ENCODE measurements at places on chromosomes 6 and 20. TPM values are rescaled to one million over a fixed set of nuclear protein-coding genes. Genes with fewer than 3 reads are reported as not detected.

Gene BLCAP
- 87.1 TPM for total RNA-seq

Gene MAFB
- 7.3 TPM for total RNA-seq

GRCh38 chr6:21188505-21189223 is 404.9 kb upstream of the SOX4 start:
- no peaks in the 10 kb centered on the region for H3K36me3 ChIP-seq
- H3K4me3 ChIP-seq = no peak overlapping the region
- H3K27me3 ChIP-seq = no peaks in the 10 kb centered on the region
- no peak overlapping the region for H3K27ac ChIP-seq
- peaks cover 11% of the 10 kb centered on the region for H3K4me1 ChIP-seq
- DNase-seq = no peak

Gene SSTR4
- total RNA-seq = 0.33 TPM

DNA sequence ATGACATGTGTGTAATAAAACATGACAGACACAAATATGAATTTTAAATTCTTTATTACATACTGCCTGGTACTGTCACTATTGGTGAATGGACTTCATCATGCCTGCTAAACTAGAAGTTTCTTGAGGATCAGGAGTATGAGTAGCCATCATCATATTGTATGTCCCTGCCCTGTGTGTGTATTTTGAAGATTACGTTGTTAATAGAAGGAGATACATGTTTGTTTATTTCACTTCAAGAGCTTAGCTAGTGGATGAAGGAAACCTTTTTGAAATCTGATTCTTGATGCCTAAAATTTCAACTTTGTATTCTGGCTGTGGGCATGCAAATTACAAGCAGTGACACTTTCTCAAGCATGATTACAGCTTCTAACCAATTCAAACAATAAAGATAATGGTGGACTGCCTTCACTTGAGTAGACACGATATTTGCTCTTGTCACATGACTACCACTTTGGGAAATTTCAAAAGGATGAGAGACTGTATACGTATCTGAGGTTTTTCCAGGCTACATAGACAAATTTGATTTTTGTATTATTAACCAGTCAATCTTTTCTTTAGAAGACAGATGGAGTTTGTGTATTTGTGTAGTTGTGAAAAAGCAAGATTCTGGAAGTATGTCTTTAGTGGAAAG is 3.5 kb downstream of the TBPL1 start:
- peaks cover 6% of the 10 kb centered on the region for H3K4me1 ChIP-seq
- H3K27ac ChIP-seq = no peak overlapping the region
- no peaks in the 10 kb centered on the region for H3K36me3 ChIP-seq
- no peak for DNase-seq

Gene WFDC10B
- not detected for total RNA-seq

GRCh38 chr6:89120371-89120770 is 2.5 kb upstream of the SRSF12 start:
- peaks cover 15% of the 10 kb centered on the region for H3K4me1 ChIP-seq
- DNase-seq = no peak
- no peaks in the 10 kb centered on the region for H3K36me3 ChIP-seq
- H3K27ac ChIP-seq = no peak overlapping the region
- H3K4me3 ChIP-seq = no peak overlapping the region
- H3K27me3 ChIP-seq = no peaks in the 10 kb centered on the region

DNA sequence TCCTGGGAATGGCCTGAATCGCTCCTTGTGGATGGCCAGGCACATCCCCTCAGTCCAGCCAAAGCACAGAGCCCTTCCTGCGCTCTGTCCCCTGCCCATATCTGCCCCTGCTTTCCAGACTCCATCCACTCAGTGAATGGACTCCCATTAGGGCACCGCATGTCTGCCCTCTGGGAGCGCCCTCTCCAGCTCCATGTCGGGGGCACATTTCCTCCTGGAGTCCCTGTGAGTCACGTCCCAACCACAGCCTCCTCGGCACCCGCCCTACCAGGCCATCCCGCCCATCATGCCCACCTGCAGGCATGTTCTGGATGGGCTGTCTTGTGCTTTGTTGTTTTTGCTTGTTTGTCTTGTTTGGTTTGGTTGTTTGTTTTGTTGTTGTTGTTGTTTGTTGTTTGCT is 96.8 kb downstream of the PSMB1 start:
- no peaks in the 10 kb centered on the region for H3K27me3 ChIP-seq
- H3K36me3 ChIP-seq = no peaks in the 10 kb centered on the region

Gene NT5DC1
- total RNA-seq = 18.6 TPM

Gene CRISP3
- 0.22 TPM for total RNA-seq

Gene TTLL9
- 12.1 TPM for total RNA-seq

DNA sequence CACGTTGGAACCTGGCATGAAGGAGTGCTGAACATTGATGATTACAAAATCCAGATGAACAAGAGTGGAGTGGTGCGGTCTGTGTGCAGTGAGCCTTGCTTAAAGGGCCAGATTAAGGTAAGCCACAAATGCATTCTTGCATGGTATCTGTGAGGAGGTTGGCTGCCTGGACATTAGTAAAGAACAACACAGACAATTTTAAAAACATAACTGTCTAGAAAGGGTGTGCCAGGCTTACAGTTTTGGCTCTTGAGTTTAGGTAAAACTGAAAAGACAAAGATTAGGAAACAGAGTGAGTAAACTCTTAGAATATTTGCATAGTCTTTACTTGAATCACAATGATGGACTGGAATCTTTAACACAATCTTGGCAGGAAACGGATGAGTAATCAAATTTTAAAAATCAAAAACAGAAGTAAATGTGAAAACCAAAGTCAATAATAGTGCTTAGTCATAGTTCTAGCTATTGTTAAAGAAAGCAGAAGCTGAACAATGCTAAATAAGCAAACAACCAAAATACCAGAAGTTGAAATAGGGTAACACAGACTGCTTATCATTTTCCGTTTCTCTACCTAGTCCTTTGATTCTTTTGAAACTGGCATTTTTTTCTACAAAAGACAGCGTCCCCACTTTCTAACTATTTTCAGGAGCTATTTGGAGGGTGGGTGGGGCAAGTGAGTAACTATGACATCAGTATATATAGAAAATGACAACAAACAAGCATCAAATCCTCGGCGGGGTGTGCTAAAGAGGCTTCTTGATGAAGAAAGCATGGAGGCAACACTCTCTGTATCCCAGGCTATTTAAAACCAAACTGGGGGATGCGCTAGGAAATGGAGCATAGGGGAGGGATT is 185.8 kb upstream of the RAB32 start:
- H3K4me1 ChIP-seq = no peaks in the 10 kb centered on the region
- no peak overlapping the region for H3K4me3 ChIP-seq
- no peaks in the 10 kb centered on the region for H3K36me3 ChIP-seq
- H3K27me3 ChIP-seq = no peaks in the 10 kb centered on the region
- no peak overlapping the region for H3K27ac ChIP-seq

Gene RAMACL
- total RNA-seq = 1.3 TPM

DNA sequence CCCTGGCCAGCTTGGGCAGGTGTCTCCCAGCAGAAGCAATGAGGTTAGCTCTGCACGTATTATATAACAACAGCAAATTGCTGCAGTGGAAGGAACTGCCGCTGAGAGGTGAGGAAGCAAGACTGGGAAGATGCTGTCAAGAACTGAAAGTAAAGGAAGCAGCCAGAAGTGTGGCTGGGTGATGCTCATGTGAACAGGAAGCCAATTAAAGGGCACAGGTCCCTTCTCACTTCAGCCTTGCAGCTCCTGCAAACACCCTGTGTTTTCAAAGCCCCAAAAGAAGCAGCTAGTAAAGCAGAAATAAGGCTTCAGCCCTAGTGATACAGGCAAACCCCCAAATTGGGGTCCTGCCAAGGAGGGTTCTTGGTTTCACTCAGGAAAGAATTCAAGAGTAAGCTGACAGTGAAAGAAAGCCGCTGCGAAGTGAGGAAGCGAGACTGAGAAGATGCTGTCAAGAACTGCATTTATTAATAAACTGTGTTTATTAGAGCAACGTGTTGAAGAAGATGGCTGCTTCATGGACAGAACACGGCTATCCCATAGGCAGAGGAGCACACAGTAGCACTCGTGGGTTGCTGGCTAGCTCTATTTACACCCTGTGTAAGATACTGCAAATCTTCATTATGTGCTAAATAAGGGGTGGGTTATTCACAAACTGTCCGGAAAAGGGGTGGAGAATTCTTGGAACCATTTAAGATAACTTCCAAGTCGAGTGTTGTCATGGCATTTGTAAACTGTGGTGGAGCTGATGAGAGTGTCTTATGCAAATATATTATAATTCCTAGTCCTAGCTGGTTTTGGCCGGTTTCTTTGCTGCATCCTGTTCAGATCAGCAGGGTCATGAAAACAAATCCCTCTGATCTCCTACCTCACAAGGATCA is 152.2 kb downstream of the LINC00237 start:
- H3K27me3 ChIP-seq = no peaks in the 10 kb centered on the region
- H3K27ac ChIP-seq = no peak overlapping the region
- no peak for DNase-seq

DNA sequence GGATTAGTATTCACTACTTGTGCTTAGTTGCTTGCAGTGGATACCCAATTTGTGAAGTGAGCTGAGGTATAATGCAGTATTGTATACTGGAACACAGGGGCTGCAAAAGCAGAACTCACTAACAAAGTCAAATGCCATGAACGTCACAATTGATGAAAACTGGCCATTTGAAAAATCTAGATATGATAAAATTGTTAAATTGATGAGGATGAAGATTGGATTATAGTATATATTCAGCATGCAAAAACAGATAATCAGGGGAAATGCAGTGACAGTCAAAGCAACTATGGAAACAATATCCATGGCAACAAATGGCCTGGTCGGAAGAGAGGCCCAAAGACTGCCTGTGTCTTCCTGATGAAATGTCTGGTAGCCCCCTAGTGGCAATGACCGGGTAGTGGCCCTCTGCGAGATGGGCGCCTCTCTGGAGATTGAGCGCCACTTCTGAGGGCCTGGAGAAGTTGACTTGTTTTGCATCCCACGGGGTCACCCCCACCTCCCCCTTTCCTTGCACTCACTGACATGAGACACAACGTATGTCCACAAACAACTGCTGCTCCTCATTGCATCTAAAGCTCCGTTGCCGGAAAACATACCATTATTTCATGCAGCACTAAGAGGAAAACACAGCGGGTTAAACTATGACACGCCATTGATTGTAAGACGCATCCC is 43.6 kb downstream of the C6orf15 start:
- H3K4me3 ChIP-seq = no peak overlapping the region
- H3K36me3 ChIP-seq = no peaks in the 10 kb centered on the region
- peak; percentile 94 for DNase-seq
- H3K4me1 ChIP-seq = peaks cover 29% of the 10 kb centered on the region
- no peaks in the 10 kb centered on the region for H3K27me3 ChIP-seq

DNA sequence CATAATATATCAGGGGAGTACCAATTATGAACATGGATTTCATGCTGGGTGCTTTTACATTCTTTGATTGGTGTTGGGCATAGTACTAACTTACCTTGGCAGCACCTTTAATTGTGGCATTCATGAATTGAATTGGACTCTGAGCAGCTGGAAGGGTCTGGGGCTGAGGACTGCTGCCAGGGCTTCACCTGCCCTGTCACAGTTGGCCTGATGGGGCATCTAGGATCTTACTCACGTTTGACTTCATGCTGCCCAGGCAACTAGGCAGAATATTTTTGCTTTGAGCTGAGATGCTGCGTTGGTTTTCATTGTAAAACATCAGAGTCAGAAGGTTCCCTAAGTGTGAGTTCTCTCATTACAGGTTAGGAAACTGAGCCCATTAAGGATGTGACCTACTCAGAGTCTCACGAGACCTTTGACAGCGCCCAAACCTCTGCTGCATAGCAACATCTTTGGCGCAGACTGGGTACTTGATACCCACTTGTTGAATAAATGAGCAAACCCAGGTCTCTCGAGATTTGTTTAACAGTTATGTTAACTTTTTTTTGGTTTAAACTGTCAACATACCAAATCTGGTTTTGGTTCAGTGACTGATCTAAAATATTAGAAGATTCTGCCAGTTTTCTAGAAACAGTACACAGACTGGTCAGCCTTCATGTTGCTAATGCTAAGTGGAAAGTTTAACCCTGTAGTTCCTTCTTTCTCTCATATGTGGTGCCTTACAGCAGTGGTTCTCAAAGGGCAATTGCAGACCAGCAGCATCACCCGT is 104.9 kb downstream of the TCP11 start:
- peaks cover 2% of the 10 kb centered on the region for H3K36me3 ChIP-seq
- H3K27ac ChIP-seq = no peak overlapping the region
- no peak for DNase-seq
- H3K27me3 ChIP-seq = no peaks in the 10 kb centered on the region
- H3K4me1 ChIP-seq = peaks cover 42% of the 10 kb centered on the region
- H3K4me3 ChIP-seq = no peak overlapping the region
